Endodermal cell (in vitro differentiated cells): ENCODE measurements at places on chromosomes 11 and 22. TPM values are rescaled to one million over a fixed set of nuclear protein-coding genes. Genes with fewer than 3 reads are reported as not detected.
A peak's percentile ranks its signal among the peaks of the same experiment; 100 is the strongest.

DNA sequence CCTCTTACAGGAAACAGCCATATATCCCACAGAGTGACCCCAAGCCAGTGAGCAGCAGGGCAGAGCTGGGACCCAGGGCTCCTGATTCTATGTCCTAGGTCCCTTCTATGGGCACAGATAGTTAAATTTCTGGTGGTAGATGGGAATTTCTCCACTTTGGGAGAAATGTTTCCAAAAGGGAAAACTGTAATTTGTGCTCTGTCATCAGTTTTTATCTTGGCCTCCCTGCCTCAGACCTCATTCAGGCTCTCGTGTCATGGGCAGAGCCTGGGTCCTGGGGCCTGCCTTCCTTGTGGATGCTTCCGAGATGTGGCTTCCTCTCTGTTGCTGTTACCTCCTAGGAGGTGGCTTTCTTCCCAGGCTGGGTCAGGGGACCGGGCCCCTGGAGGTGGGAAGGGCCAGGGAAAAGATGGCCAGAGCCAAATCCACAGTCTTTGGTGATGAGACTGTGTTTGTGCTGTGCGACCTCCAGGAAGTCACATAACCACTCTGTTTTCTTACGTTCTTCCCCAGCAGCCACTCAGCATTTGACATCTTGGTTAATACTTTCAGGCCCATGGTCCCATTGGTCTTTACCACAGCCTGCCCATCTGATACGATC lies 8.6 kb downstream of the LRRC32 start:
- peak; percentile 22 for DNase-seq

DNA sequence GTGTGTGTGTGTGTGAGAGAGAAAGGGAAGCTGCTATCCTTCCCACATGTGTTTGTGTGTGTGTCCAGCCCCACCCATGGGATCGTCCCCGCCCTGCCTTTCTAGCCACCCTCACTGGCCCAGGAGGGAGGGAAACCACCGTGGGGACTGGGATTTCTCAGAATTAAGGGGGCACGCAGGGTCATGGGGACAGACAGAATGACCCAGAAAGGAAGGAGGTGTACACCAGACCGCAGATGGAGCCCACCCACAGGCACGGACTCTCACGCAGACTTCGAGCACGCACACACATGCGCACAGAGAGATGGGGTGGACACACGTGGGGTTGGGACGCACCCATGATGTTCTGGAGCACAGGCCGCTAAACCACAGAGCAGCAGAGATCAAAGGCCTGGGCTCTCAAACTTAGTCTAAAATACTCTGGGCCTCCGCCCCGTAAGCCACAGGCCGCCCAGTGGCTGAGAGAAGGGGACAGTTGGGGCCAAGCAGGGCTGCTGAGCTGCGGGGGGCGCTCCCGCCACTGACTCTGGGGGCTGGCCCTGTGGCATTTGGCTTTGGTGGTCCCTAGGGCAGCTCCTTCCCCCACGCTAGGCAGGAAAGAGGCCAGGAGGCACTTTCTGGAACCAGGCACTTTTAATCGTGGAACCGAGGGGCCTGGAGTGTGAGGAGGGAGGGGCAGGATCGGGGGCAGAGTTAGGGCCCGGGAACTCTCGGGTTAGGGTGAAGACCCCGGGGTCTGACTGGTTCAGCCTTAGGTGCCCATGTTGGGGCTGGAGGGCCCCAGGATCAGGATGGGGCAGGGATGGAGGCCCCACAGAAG lies 1.5 kb downstream of the IFITM5 start:
- peak; percentile 54 for DNase-seq

GRCh38 chr11:17230867-17231851 lies 23.4 kb upstream of the PIK3C2A start:
- DNase-seq: no peak

- DNase-seq: no peak
Observed at GRCh38 chr11:37841016-37841415, 1243.0 kb upstream of the RAG2 start.

- no peak for DNase-seq
Observed at GRCh38 chr11:12264361-12264760, 113.0 kb upstream of the PARVA start.

GRCh38 chr11:126840201-126840886 lies 160.2 kb downstream of the KIRREL3 start:
- no peak for DNase-seq

DNA sequence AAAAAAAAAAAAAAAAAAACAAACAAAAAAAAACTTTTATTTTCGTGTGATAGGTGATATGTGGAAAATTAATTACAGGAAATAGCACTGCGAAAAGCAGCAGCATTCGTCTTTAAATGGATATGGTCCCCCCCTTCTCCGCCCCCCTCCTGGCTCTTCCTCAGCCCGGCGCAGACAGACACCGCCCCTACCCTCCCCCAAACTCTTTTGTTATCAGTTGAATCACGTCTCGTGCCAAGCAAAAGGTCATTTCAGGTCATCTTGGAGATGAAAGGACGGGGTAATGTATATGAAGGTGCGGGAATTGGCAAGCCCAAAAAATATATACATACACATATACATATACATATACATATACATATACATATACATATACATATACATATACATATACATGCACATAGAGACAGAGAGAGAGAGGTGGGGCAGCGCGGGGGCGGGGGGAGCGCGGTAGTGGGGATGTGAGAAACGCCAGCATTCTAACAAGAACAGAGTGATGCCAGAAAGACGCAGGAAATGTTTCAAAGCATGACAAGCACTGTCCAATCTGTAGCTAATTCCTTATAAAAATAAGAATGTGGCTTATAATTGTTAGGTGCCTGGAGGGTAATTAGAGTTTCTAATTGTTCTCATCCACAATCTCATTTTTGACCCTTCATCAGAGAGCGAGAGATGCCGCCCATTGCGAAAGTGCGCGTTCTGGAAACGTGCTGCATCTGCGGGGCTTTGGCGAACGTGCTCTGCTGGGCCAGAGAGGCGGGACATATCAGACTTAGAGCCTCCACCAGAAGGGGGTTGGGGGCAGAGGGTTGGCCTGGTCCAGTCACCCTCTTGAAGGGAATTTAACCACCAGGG lies 214.5 kb upstream of the UBASH3B start:
- peak; percentile 77 for DNase-seq

GRCh38 chr11:22192289-22192641 lies 620 bp upstream of the ANO5 start:
- DNase-seq: peak; percentile 86

GRCh38 chr22:21022955-21023614 lies 8.1 kb downstream of the P2RX6 start:
- DNase-seq: peak; percentile 62

GRCh38 chr11:126704096-126704495 lies 296.5 kb downstream of the KIRREL3 start:
- DNase-seq: no peak

DNA sequence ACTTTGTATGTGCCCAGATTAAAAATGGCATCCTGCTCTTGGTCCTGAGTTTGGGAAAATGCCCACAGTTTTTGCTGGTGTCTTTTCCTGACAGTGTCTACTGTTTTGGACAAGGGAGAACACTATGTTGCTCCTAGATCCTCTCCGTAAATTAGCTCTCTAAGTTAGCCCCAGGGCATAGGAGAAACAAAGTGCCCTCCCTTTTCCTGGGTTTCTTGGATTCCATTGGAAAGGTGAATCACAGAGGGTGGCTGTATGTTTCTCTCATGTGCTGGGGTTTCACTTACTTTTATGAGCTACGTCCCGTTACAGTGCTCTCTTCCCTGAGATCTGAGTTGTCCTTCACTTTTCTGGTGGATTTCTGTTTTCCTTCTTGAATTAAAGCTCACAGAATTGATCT lies 782.8 kb downstream of the CNTN5 start:
- DNase-seq: no peak

GRCh38 chr11:37141707-37142106 lies 543.7 kb upstream of the RAG2 start:
- peak; percentile 58 for DNase-seq

DNA sequence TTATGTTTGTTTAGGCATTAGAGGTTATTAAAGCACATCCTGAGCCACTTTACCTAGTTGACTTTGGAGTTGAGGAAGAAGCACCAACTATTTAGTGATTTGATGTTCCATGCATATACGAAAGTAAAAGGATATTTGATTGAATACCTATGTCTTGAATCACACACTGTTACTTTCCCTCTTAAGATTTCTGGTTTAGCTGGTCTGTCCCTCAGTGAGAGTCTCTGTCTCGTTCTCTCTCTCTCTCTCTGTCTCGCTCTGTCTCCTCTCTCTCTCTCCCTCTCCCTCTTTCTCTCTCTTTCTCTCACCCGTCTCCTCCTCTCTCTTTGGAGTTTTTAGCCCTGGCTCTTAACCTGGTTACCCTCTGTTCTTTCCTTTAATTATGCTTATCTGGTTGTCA lies 11.0 kb downstream of the CTNND1 start:
- DNase-seq: no peak

GRCh38 chr11:126416542-126417090 lies 61.1 kb downstream of the ST3GAL4 start:
- peak; percentile 94 for DNase-seq

GRCh38 chr11:101743828-101744227 lies 160.0 kb upstream of the TRPC6 start:
- DNase-seq: no peak

DNA sequence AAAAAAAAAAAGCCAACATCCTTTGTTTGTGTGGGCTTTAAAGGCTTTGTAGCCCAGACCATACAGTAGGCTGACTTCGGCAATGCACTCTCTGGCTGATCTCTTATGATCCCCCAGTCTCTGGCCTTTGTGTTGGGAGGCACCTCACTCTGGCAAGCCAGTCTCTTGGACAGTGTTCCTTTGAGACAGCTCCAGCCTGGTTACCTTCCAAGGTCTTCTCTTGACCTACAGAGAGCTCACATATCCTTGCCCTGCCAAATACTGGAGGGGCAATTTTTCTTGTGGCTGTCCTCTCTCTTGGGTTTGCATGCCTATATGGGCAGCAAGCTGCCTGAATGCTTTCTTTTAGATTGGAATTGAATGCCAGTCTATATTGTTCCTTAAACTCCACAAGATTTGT lies 69.8 kb downstream of the SESN3 start:
- DNase-seq: no peak

GRCh38 chr11:117345039-117345438 lies 17.4 kb downstream of the CEP164 start:
- no peak for DNase-seq

DNA sequence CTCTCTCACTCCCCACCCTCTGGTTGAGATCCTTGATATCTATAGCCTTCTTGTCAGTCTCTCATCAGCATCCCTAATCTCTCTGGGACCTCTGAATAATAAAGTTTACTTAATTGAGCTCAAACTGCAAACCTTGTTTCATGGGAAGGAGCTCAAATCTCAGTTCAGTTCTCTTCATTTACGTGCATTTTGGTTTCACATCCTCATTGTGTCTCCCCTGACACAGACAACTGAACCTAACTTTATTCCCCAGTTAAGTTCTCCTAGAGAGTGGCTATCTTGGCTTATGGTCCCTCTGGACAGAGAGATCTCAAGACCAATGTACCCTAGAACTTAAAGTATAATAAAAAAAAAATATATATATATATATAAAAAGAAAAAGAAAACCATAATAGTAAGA lies 47.3 kb downstream of the NXPE2 start:
- DNase-seq: no peak

The FAM181B gene
- total RNA-seq: 3.6 to 4.7 TPM (median 4.1 TPM) in 3 replicates

The CDC42EP2 gene
- total RNA-seq: 0.80 to 5.9 TPM (median 3.3 TPM) in 3 replicates

The SNX19 gene
- 34.7 and 37.5 TPM in 2 replicates for total RNA-seq

The MYRF gene
- total RNA-seq: 41.1 to 61.7 TPM (median 60.8 TPM) in 3 replicates

The CNGA4 gene
- total RNA-seq: 4.3 and 4.9 TPM in 2 replicates

The MMP8 gene
- total RNA-seq: not detected in 3 replicates

The TPBGL gene
- total RNA-seq: 0.13 and 0.14 TPM in 2 replicates

The TREH gene
- not detected in 2 replicates for total RNA-seq

The SF3A1 gene
- total RNA-seq: 151 to 211 TPM (median 195 TPM) in 3 replicates
